ENCODE measurements at places on chromosomes 13 and 19.

DNA sequence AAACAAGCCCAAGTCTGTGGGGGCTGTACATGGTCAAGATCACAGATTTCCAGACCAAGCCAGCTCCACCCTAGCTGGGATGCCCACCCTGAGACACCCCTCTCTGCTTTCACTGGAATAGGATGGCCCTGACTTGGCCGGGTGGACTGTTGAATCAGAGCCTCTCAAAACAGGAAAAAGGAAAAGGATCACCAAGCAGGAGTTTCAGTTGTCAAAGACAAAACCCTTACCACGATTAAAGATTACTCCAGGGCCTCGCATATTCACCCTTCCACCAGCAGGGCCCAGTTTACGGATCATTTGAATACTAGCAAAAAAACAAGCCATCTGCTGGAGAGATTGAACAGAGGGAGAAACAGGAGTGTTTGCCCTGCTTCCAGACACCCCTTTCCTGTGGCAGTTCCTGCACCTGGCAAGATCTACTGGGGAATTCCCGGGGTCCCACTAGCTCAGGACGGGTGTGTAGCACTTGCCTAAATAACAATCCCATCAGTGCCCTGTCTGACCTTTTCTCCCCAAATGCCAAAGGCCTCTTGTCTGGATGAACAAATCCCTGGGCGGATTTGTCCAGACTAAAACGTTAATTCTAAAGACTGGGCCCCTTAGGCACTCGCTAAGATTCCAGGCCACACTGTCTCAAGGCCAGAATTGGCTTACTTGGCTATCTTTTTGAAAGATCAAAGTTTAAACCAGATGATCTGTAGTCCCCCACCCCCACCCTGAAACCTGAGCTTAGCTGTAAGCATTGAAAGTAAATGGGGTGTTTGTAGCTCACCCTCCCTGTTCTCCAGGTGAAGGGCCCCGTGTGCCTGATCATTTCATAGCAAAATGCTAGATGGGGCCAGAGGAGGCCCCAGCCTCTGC is 38.4 kb downstream of the ACTN4 start:
- DNase-seq: no peak

GRCh38 chr19:49333811-49334288 is 1.4 kb upstream of the CD37 start:
- no peak for DNase-seq

DNA sequence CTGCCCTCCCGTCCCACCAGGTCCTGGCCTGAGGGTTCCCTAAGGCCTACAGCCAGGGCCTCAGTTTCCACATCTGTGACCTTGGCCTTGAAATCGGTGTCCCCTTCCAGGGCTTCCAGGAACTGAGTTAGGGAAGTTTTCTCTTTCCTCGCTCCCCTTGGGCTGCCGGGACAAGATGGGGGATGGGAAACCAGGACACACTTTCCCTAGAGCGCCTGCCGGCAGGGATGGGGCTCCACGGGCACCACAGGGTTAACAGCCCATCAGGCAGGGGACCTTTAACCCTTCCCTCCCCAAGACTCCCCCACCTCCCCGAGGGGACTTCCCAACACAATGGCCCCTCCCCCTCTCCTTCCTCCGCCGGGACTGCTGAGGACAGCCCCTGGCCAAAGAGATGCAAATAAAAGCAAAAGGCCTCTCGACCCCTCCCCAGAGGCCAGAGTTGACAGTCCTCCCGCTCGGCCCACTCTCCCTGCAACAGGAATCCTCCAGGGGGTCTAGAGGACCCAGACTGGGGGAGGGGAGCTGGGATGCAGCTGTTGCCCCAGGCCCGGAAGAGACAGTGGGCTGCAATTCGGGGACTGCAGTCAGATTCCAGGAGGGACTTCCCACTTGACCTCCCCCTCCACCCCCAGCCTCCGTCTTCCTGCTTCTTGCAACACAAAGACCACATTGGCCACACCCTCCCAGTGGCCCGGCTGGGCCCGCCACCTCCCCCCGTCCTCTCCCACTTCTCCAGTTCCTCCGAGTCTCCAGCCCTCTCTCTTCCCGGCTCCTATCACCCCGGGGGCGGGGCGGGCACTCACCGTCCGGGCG is 3.4 kb downstream of the BBC3 start:
- DNase-seq: no peak

DNA sequence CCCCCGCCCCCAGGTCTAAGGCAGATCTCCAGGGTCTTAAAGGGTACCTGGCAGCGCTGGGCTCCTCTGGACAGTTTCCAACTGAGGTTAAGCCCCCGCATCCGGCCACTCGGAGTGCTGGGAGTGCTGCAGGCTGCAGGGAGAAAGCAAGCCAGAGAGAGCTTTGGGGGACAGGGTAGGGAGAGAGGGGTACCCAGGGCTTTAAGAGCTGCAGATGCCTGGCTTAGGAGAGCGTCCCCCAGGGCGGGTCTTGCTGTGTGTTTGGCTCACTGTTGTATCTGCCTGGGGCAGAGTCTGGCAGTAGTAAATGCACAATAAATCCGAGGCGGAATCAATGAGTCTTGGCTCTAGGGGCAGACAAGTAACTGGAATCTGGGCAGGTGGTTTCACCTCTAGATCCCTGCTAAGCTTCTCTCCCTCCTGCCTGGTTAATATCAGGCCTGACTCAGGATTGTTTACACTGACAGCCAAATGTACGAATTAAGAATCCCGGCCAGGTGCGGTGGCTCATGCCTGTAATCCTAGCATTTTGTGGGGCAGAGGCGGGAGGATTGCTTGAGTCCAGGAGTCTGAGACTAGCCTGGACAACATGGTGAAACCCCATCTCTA is 798 bp upstream of the COX6B2 start:
- no peak for DNase-seq

DNA sequence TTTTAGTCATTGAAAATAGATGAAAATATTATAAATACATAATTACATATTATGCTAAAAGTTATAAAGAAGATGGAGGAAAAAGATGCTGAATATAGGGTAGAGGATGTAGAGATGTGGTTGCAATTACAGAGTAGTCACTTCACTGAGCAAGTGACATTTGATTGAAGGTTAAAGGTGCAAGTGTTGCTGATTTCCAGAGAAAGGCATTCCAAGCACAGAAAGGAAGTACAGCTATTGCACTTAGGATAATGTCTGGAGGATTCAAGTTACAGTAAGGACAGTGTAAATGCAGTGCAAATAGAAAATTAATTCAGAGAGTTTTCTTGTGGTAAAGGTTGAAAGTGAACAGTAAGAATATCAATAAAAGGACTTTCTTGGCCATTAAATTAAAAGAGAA is 1721.8 kb downstream of the PCDH9 start:
- no peak for DNase-seq

GRCh38 chr19:35545855-35546381 is 492 bp downstream of the TMEM147 start:
- DNase-seq: peak; percentile 59

- no peak for DNase-seq
These were observed 56.1 kb downstream of the LRCH1 start for GRCh38 chr13:46609052-46609451.

- DNase-seq: no peak
These were observed 20.1 kb downstream of the RASA3 start for GRCh38 chr13:114112231-114112825.

DNA sequence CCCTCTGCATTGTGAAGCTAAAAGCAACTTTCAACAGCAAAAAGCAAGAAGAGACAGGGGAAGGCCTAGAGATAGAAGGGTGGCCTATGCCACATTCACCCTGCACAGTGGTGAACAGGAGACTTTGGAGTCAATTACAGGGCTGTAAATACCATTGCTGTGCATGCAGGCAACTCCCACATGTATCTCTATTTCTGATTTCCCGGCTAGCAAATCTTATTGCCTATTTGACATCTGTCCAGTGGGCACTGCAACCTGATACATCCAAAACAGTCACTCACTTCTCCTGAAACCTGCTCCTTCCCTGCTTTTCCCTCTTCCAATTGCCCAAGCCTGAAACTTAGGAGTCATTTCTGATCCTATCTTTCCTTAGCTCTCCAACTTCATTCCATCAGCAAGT is 13.4 kb downstream of the RUBCNL start:
- DNase-seq: no peak

DNA sequence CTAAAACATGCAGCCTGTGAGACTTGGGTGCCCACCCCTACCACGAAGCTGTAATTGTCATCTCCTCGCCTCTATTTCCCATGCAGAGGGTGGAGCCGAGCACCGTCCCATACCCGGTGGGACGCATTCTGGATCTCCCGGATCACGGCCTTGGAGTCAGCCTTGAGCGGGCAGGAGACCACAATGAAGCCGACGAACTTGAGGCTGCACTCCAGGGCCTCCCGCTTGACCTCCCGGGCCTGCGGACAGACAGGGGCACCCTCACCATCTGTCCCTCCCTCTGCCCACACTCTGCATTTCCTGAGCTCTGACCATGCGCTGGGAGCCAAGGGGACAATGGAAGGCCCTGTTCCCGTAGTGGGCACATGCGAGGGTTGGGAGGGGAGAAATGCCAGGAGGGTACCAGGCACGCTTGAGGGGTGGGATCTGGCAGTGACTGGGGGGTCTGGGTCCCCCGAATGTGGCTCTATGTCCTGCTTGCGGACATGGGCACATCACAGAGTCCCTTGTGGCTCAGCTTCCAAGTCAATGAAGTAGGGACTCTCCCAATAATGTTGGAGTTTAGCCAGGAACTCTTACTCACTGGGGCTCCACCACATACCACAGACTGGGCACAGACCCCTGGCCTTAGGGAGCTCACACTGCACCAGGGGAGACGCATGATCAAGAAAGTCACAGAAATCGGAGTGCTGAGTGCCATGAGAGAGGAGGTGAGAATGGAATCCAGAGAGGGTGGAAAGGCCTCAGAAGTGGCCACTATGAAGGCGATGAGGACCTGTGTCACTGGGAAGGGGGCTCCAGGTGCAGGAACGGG is 9.2 kb upstream of the GMIP start:
- no peak for DNase-seq

DNA sequence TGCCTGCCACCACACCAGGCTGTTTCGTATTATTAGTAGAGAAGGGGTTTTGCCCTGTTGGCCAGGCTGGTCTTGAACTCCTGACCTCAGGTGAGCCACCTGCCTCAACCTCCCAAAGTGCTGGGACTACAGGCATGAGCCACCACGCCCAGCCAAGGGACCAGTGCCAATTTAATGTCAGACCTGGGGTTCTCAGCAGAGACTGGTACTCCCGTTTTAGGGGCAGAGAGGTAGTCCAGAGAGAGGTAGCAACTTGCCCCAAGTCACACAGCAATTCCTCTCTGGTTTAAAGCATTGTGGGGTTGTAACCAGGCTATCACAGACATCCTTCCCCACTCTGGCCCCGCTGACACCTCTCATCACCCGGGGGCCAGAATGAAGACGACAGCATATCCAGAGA is 112.1 kb downstream of the PTPRS start:
- DNase-seq: no peak

DNA sequence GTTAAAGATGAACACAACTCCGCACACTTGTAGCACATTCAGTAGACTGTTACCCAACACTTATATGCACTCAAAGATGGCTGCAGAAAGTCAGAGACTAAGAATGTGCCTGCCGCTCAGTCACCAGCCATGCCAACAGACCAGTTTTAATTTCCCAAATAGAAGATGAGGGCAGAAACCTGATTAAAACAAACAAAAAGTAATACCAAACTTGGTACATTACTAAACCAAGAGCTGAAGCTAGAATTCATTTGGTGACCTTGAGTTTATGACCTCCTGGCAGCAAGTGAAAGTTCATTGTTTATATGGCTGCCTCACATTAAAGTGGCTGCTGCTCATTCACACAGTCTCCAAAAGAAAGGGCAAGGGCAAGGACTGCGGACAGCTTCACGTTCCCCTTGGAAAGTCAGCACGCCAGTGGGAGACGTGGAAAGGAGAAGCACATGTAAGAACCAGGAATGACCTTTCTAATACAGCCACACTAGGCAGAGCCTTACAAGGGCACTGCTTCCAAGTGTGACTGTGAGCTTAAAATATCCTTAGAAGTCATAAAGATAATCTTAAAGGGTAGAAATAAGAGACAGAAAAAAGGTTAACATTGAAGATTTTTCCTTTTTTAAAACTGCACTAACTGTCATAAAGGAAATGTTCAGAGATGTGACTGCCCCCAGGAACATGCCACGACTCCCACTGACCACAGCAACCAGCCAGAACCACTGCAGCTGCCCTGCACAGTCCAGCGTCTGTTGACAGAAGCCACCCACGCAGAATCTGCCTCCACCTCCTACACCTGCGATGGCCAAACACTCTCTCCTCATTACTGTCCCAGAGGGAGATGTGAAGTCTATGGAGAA is 73.5 kb downstream of the STK24 start:
- DNase-seq: no peak

DNA sequence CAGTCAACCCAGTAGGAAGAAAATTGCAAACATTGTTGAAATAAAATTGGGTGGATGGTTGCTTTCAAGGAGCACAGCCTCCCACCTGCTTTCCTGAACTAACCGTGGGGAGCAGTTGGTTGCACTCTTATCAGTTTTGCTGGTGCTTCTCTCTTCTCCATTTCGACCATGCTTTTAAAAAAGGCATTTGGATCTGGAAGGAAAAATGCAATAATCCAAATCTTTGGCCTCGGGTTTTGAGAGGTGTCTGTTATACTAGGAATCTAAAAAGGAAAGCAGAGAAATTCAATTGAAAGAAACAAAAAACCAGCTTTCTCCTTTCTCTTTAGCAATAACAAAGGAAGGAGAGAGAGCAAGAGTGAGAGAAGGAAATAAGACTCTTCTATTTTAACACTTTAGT is 113.6 kb upstream of the ARGLU1 start:
- DNase-seq: no peak

- no peak for DNase-seq
These were observed 2.2 kb downstream of the PAN3 start for GRCh38 chr13:28140433-28141125.
